ENCODE measurements at places on chromosomes 1 and 21. TPM values are rescaled to one million over a fixed set of nuclear protein-coding genes. Genes with fewer than 3 reads are reported as not detected.

C1orf198 gene
- total RNA-seq: 312 TPM

ANGPTL3 gene
- not detected for total RNA-seq

VASH2 gene
- total RNA-seq: not detected

FAM151A gene
- not detected for total RNA-seq

TDRD5 gene
- not detected for total RNA-seq

CELA2A gene
- total RNA-seq: not detected

DHX9 gene
- 57.9 TPM for total RNA-seq

KCNJ9 gene
- total RNA-seq: not detected

CHI3L1 gene
- total RNA-seq: 19.7 TPM

RBM11 gene
- total RNA-seq: not detected

NPPB gene
- total RNA-seq: not detected

CCDC24 gene
- 1.7 TPM for total RNA-seq

ST6GALNAC5 gene
- total RNA-seq: not detected

RGS13 gene
- not detected for total RNA-seq

EPHA10 gene
- total RNA-seq: not detected

KCNE1 gene
- not detected for total RNA-seq

PEA15 gene
- total RNA-seq: 10.5 TPM

SPRR5 gene
- not detected for total RNA-seq

CCDC181 gene
- not detected for total RNA-seq

ANKRD34A gene
- total RNA-seq: 8.1 TPM

MECR gene
- total RNA-seq: 29.8 TPM

OR6N1 gene
- not detected for total RNA-seq

TMEM200B gene
- 1.4 TPM for total RNA-seq

RGSL1 gene
- total RNA-seq: not detected

G0S2 gene
- total RNA-seq: 46.8 TPM

OR2L2 gene
- total RNA-seq: not detected

MAGI3 gene
- 3.9 TPM for total RNA-seq

OXCT2 gene
- 0.86 TPM for total RNA-seq
